Activated T-helper 2 cell treated with anti-CD3 and anti-CD28 coated beads, Interferon-gamma antibody, Interleukin-2, Interleukin-4, amounts not matched to agents 10 μg/mL and 5 μg/mL and 100 μg/mL, durations not matched to agents 14 hours and 24 hours and 36 hours (primary cell): ENCODE measurements at places on chromosomes 4 and X.

DNA sequence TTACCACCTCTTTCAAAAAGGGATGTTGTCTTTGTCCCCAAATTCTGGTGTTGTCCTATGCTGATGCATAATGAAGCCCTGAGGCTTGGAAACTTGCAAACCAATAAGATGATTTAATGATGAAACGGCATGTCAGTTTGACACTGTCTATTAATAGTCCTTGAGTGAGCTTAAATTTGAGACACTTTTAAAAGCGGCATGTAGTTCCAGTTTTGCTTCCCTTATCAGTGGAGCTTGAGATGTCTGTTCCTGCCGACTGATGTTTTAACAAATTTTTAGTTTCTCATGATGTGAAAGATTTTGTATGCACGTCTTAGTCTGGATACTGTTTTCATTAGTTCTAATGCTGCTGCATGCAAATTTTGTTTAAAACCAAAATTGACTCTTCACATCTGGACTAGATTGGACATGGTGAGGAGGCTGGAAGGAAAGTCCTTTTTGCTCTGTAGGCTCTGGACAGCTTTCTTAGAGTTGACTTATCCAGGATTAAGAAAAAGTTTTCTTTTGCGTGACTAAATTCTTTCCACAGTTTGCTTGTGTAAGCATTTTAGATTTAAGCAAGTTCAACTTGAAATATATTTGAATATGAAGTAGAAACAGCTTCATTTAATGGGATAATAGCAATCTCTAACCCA lies 11.7 kb downstream of the C1GALT1C1 start:
- no peak for DNase-seq

GRCh38 chr4:153207567-153207966 lies 3.3 kb downstream of the TRIM2 start:
- DNase-seq = no peak

DNA sequence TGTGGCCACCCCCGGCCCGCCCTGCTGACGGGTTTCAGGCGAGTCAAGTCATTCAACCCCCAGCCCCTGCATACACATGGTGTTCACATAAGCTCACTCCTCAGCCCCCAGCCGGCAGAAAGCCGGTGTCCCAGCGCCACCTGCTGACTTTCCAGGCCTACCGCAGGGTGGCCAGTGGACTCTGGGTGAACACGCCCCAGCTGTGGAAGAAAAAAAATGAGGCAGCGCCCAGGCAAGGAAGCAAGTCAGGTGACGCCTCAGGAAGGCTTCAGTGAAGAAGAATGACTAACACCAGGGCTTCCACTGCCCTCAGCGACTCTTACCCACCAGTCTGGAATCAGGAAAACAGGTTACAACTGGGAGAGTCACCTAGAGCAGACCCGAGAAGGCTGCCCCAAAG lies 15.8 kb downstream of the BCAP31 start:
- peak; percentile 28 for DNase-seq

GRCh38 chr4:136103616-136104015 lies 1428.7 kb downstream of the PCDH18 start:
- no peak for DNase-seq

GRCh38 chr4:184801781-184802696 lies 23.7 kb downstream of the ACSL1 start:
- DNase-seq = no peak
